ENCODE measurements at places on chromosomes 16 and 17.
A peak's percentile ranks its signal among the peaks of the same experiment; 100 is the strongest.

DNA sequence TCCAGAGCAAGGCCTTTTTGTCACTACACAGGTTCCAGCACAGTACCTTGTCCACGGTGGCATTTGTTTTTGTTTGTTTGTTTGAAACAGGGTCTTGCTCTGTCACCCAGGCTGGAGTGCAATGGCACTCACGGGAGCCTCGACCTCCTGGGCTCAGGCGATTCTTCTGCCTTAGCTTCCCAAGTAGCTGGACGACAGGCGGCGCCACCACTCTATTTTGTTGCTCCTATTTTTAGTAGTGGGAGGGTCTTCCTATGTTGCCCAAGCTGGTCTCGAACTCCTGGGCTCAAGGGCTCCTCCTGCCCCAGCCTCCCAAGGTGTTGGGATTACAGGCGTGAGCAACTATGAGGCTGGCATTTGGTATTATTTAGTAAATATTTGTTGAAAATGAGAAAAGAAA lies 10.3 kb downstream of the MRC2 start:
- no peak for DNase-seq

DNA sequence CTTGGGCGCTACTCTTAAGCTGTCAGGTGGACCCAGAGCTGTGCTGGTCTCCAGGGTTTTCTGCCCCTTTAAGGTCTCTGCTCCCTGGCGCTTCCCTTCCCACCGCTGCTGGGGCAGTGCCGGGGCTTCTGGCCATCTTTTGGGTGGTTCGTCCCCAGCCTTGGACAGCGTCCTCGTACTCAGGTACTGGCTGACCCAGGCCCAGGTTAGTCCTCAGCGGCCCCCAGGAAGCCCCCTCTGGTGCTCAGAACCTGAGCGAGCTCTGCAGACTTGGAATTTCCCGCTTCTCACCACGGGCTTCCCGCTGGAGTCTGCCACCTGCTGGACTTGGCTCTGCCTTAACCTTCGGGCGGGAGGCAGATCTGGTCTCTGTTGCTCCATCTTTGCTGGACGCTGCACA lies 94.1 kb upstream of the ZNF750 start:
- no peak for DNase-seq

GRCh38 chr17:77609553-77610517 lies 348.7 kb upstream of the TNRC6C start:
- no peak for DNase-seq

DNA sequence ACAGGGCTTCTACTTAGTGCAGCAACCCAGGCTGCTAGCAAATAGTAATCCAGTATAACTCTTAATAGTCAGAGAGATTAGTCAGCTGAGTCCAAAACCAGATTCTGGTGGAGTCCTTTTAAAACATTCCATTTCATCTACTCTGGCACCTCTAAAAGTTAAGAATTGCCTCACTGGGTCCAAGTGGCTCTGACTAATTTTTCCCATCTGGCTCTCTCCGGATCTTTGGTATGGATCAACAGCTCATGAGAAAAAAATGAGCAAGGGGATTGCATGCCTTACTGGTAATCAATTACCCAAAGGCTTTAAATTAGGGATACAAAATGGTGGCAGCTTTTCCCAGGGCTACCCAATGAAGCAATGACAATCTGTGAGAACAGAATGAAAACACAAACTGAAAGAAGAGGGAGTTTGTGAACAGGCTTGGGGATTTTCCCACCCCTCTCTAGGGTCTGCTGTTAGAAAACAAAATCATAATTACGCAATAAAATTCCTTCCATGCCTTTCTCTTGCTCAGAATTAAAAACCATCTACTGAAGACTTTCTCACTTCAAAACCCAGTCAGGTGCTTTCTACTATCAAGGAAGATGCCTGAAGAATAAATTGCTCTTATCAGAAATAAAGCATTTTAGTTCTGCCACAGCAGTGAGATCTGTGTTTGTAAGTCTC lies 84.6 kb upstream of the PMFBP1 start:
- no peak for DNase-seq

- no peak for DNase-seq
These were observed 23.4 kb downstream of the AXIN2 start for GRCh38 chr17:65537845-65538674.

DNA sequence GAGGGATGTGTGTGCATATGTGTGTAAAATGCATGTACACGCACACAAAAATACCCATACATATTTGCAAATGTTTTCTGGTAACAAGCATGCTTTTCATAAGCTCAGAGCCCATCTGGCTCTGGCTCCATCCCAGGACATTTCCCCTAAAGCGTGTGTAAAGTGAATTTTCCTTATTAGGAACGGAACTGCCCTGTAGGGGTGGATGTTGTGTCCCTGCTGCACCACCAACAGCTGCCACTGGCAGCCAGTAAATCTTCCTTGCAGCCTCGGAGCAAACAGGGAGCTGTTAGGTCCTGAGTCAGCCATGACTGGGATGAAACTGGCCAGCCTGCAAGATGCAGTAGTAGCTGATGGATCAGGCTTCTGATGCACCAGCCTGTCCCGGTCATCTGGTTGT lies 393.5 kb downstream of the UTP18 start:
- DNase-seq, result no peak

- no peak for DNase-seq
These were observed 84.2 kb downstream of the PITPNC1 start for GRCh38 chr17:67461228-67461780.

DNA sequence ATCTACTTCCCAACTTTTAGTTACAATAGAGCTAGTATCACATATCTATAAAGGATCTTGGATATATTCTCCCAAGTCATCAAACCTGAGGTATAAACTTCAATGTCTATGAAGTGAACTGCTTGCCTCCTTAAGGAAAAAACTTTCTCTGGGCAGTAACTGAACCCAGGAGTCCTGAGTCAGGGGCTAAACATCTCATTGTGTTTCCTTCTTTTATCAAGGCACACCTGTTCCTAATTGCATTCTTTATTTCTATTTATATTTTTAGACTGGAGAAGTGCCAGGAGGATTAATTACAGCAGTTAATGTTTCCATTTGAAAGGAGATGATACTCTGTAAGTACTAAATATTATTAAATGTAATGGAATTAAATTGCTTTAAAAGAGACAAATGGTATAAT lies 98.6 kb downstream of the CDH8 start:
- DNase-seq, result no peak

- DNase-seq, result no peak
These were observed 186.2 kb upstream of the WSCD1 start for GRCh38 chr17:5883775-5884665.

DNA sequence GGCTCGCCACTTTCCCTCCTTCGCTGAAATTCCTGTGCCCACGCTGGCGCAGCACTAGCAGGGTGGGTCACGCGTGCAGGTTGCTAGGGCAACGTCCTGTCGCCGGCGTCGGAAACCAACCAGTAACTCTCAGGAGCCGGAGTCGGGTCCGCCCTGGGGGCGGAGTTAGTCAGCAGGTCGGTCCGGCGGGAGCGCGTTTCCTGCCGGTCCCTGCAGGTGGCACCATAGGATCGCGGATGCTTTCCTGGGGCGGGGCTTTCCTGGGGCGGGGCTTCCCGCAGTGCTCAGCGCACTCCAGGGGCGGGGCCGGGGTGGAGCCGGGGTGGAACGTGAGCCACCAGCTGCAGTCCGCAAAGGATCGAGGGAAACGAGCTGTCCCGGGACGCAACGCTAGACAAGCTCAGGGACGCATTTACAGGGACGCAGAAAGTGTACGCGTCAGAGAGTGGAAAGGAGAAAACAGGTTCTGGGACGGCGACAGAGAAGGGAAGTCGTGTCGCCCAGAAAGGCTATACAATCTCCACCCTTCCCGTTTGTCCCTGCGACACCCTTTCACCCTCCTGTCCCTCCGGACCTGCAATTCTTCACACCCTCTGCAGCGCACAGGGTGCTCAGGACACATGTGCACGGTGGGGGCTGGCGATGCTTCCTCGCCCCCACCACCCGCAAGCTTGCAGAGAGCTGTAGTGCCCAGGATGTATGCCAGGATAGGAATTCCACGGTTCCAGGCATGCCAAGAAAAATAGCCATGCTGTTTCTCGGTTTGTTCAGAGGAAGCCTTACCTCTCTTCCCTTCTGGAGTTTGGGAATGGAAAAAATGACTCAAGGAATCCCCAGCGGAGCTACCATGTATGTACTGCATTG lies 12.3 kb downstream of the COPZ2 start:
- DNase-seq, result peak; percentile 99

DNA sequence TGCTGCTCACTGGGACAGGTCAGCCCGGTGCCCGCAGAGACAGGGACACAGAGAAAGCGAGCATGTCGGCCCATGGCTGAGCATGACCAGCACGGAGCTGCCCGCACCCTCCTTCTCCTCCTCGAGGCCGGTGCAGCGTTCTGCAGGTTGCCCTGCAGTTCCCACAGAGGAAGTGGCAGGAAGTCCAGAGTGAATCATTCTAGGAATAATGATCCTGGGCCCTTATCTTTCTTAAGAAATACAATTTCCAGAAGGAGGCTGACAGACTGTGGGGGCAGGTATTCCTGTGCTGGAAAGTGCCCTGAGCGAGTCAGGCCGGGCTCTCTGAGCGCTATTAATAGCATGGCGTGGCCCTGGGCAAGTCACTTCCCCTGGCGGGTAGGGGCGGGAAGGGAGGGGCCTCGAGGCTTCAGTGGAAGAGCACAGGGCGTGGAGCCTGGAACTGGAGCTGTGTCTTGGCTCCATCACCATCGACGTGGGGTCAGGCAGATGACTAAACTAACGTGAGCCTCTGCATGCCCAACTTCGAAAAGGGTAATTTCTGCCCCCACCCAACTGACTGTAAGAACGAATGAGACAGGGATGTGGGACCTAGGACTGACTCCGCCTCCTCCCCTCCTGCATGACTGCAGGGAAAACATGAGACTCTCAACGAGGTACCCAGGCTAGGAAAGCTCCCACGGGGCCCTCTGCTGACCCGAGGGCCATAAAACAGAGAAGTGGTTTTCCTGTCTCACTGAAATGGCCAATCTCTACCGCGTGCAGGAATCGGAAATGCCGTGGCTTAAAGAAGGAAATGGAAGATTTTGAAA lies 9.8 kb downstream of the TMEM204 start:
- no peak for DNase-seq

- no peak for DNase-seq
These were observed 91.4 kb downstream of the SYCE1L start for GRCh38 chr16:77290451-77291115.

- DNase-seq, result no peak
These were observed 3.2 kb upstream of the SNN start for GRCh38 chr16:11665071-11665491.

GRCh38 chr16:25570131-25570530 lies 121.6 kb upstream of the HS3ST4 start:
- no peak for DNase-seq

DNA sequence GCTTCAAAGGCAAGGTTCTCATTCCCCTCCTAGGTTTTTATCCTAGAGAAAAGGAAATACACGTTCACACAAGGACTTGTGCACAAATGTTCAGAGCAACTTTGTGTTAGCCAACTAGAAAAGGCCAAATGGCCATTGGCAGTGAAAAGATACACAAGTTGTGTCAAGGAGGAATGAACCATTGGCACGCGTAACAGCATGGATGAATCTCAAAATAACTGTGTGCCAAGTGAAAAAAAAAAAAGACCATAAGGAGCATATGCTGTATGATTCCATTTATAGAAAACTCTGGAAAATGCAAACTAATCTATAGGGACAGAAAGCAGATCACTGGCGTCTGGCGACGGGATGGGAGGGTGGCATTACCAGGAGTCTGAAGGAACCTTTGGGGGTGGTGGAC lies 333.8 kb downstream of the SNX29 start:
- DNase-seq, result no peak

DNA sequence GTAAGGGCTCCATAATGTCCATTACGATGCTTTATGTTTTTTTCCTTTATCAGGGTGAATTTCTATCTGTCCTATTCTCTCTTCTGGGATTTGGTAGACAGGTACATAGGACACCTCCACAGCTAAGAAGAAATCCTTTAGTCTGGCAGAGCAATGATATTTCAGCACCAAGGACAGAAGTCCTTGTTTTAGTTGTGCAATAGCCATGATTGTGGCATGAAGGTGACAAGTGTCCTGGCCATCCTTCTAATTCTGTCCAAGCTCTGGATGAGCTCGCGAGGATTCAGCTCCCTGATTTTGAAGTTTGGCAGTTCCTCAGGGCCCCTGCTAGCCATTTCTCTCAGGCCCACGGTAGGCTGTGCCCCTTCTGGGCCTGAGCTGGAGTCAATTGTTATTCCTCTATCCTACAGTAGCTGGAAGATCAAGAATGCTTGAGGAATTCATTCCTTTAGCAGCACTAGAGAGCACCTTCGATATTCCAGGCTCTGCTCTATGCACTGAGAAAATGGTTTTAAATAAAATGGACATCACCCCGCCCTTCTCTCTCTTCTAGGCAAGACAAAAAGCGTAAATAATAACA lies 320.8 kb downstream of the XYLT1 start:
- no peak for DNase-seq

DNA sequence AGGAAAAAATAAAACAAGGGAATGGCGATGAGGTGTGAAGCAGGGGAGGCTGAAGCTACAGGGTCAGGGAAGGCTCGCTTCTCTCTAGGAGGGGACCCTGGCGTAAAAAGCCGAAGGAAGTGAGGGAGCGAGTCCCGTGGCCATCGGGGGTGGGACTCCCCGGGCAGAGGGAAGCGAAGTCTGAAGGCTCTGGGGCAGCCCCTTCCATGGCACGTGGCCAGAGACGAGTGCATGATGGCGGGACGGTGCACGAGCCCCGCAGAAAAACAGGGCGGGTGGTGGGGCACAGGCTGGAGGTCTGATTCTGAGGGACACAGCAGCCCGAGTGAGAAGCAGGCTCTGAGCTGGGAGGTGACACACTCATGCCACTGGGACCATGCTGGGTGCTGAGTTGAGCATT lies 21.1 kb upstream of the NCBP3 start:
- DNase-seq, result no peak

GRCh38 chr17:77610518-77610893 lies 348.0 kb upstream of the TNRC6C start:
- no peak for DNase-seq

DNA sequence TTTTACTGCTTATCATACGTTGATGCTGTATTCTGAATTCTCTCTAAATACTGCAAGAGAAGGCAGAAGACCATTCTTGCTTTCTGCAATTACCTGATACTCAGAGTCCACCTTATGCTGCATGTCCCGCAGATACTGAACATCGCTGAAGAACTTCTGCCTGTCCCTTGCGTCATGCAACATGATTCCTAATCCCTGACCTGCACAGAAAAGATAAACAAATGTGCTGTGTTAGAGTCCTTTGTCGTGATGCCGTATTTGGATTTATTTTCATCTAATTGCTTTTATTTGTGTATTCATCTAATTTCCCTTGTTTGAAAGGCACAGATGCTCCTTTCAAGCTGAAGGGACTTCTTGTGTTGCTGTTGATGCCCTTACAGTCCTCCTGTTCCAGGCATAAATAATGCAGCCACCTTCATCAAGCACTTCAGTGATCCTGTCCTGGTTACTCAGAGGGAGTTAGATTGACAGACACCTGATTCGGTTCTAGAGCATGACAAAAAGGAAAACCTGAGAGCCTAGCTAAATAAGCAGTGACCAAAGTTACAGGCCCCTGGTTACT lies 6.5 kb downstream of the MARCHF10 start:
- DNase-seq, result no peak
